ENCODE measurements at places on chromosomes 2 and 18. TPM values are rescaled to one million over a fixed set of nuclear protein-coding genes. Genes with fewer than 3 reads are reported as not detected.

GRCh38 chr2:235291461-235291860, 202.4 kb upstream of the AGAP1 start:
- H3K27me3 ChIP-seq, result peaks cover under 1% of the 10 kb centered on the region
- DNase-seq, result no peak
- H3K27ac ChIP-seq, result no peak overlapping the region
- H3K4me3 ChIP-seq, result no peak overlapping the region

GRCh38 chr2:8234757-8235374, 447.0 kb upstream of the ID2 start:
- H3K4me3 ChIP-seq, result no peak overlapping the region
- H3K4me1 ChIP-seq, result no peaks in the 10 kb centered on the region
- no peak for DNase-seq
- H3K36me3 ChIP-seq, result no peaks in the 10 kb centered on the region

DNA sequence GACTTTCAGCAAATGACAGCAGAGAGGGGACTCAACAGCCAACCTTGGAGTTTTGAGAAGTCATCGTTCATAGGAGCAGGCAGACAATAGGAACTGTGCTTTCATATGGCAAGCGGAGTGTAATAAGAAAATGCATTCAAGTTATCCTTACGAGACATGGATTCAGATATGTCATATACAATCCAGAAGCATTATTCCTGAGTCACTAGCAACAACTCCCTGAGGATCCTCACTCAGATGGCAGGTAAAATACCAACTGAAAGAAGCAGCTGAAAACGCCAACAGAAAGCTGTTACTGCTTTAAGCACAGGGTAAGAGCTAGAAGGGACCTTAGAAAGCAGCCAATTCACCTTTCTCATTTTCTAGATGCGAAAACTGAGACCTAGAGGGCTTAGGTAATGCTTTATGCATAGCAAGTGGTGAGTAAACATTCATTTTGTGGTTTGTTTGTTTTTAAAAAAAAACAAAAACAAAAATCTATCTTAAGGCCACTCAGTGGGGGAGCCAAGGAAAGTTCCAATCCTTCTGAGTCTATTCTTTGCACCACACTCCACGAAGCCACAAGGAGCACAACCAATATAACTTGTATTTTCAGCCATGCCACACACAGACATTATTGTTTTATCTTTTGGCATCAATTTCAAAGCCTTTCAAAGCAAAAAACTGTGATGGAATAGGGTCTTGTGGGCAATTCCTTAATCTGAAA, 89.1 kb upstream of the RIOK3 start:
- no peak overlapping the region for H3K4me3 ChIP-seq
- no peak overlapping the region for H3K27ac ChIP-seq
- no peak for DNase-seq

- no peaks in the 10 kb centered on the region for H3K27me3 ChIP-seq
- no peaks in the 10 kb centered on the region for H3K36me3 ChIP-seq
- H3K4me3 ChIP-seq, result no peak overlapping the region
- H3K4me1 ChIP-seq, result peaks cover 40% of the 10 kb centered on the region
- no peak for DNase-seq
Observed at GRCh38 chr2:46663614-46664013, 184.2 kb downstream of the TMEM247 start.

- DNase-seq, result no peak
- no peak overlapping the region for H3K4me3 ChIP-seq
- no peaks in the 10 kb centered on the region for H3K27me3 ChIP-seq
- H3K4me1 ChIP-seq, result peaks cover 27% of the 10 kb centered on the region
Observed at GRCh38 chr2:43023791-43024514, 202.5 kb downstream of the ZFP36L2 start.

GRCh38 chr18:27577752-27578151, 392.6 kb upstream of the CHST9 start:
- H3K36me3 ChIP-seq, result no peaks in the 10 kb centered on the region
- H3K27ac ChIP-seq, result no peak overlapping the region
- H3K4me1 ChIP-seq, result no peaks in the 10 kb centered on the region

DNA sequence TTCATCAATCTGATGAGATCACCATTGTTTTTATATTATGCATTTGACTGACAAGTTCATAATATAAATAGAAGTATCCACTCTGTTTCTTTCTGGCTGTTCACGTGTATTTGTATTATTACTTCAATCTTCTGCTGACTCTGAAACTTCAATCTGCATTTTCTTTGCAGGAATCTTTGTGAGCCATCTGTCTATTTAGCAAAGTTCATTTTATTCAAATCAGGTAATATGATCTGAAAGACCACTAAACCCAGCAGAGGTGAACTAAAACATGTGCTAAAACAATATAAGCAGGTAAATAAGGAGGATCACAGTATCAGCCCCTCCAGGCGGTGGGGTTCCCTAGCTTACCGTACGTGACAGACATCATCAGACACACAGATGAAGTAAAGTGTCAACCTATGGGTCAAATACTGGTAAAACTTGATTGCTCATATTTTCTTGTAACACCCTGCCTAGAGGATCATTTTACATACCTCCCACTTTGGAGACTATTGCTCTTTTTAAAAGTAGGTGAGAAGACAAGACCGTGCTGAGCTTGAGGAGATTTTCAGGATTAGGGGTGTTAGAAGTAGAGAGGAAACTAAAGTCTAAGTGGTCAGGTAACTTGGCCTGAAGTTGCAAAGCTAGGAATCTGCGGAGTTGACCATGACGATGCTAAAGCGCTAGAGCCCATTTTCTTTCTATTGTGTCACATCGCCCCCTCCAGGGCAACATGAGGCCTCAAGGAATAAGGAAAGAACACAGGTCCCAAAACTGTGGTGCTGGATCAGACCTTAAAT, 9.0 kb downstream of the DTNB start:
- H3K36me3 ChIP-seq, result no peaks in the 10 kb centered on the region
- no peaks in the 10 kb centered on the region for H3K4me1 ChIP-seq
- H3K27me3 ChIP-seq, result no peaks in the 10 kb centered on the region
- H3K27ac ChIP-seq, result no peak overlapping the region

DNA sequence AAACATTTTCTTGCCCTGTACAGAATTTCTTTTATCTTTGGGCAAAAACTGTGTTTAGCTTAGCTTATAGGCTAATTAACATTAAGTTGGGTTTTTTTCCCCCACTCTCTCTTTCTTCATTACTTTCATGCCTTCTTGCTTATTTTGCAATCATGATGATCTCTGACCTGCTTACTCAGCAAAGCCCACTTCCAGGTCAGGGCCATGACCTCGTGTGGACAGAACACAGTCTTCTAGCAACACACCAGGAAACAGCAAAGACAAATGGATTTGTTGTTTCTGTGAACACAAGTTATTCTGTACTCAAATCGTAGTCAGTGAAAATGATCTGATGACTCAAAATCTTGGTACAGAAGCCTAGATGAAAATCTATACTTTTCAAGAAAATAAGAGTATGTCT, 60.7 kb downstream of the SPATS2L start:
- H3K4me3 ChIP-seq, result no peak overlapping the region
- H3K27me3 ChIP-seq, result no peaks in the 10 kb centered on the region
- peaks cover 30% of the 10 kb centered on the region for H3K4me1 ChIP-seq
- DNase-seq, result no peak
- no peaks in the 10 kb centered on the region for H3K36me3 ChIP-seq

GRCh38 chr2:178005756-178006155, 66.8 kb downstream of the PDE11A start:
- no peaks in the 10 kb centered on the region for H3K27me3 ChIP-seq
- no peaks in the 10 kb centered on the region for H3K36me3 ChIP-seq
- no peak overlapping the region for H3K4me3 ChIP-seq
- H3K4me1 ChIP-seq, result no peaks in the 10 kb centered on the region

DNA sequence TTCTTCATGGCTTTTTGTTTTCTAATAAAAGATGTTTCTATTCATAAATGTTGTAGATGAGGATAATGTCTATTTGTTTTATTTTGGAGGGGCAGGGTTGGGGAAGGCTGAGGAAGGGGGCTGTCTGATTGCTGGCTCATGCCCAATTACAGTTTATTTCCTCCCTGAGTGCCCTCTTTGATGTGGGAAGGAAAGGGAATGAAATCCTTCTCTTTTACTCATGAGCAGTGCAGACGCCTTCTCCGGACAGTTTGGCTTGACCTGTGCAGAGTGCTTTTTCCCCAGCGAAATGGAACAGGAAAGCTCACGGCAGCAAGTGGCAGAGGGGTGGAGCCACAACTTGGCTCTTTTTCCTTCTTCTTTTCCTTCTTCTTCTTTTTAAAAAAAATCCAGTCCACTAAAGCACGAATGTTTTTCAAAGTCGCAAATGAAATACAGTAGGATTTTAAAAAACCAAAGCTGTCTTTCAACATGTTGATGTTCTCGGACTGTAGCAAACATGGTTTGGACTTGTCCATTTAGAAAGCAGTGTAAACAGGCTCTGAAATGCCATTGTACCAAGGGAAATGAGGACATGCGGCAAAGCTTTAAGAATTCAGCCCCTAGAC, 34.5 kb downstream of the RAB31 start:
- H3K4me1 ChIP-seq, result peaks cover 8% of the 10 kb centered on the region
- peak overlapping the region; percentile 26 for H3K4me3 ChIP-seq
- H3K27me3 ChIP-seq, result no peaks in the 10 kb centered on the region
- no peak for DNase-seq
- H3K27ac ChIP-seq, result peak overlapping the region; percentile 62

DNA sequence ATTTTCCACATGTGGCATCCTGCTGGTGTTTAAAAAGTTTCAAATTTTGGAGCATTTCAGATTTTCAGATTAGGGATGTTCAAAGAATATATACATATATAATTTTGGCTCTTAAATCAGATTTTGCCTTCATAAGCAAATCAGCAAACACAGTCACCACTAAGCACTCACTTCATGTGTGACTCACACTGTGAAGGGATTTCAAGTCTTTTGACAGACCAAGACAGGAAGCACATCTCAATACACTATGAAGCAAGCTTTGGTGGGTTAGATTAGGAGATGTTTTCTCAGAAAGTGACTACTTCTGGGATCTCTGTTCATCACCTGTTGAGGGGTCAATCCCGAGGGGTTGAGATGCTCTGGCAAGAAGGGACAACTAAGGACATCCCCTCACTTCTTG, 227.8 kb upstream of the RBBP8 start:
- H3K4me1 ChIP-seq, result no peaks in the 10 kb centered on the region
- DNase-seq, result no peak
- no peak overlapping the region for H3K4me3 ChIP-seq
- H3K36me3 ChIP-seq, result no peaks in the 10 kb centered on the region
- H3K27me3 ChIP-seq, result no peaks in the 10 kb centered on the region

DNA sequence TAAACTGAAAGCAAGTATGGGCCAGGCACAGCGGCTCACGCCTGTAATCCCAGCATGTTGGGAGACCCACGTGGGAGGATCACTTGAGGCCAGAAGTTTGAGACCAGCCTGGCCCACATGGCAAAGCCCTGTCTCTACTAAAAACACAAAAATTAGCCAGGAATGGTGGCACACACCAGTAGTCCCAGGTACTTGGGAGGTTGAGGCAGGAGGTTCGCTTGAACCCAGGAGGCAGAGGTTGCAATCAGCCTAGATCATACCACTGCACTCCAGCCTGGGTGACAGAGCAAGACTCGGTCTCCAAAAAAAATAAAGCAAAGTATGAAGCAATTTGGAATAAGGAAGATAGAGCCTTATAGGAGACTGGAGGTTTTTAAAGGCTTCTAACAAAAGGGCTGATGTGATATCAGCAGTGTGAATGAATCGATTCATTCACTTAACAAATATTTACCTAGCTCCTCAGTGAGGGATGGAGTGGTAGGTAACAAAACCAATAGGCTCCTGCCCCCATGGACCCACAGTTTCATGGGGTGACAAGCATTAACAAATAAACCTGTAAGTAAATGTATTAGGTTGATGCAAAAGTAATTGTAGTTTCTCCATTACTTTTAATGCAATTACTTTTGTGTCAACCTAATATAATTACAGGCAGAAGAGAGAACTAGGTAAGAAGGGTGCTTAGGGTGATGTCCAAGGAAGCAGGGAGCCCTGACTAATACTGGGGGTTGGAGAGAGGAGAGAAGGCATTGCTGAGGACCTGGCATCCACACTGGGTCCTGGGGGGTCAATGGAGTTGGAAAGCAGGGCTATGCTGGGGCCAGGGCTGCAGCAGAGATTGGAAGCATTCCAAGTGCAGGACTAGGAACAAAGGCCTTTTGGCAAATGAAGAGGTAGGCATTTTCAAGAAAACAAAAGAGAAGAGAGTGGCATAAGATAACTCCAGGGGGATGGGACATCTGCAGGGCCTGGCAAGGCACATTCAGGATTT, 195.4 kb upstream of the ARL4C start:
- peaks cover 31% of the 10 kb centered on the region for H3K4me1 ChIP-seq
- no peaks in the 10 kb centered on the region for H3K27me3 ChIP-seq
- H3K36me3 ChIP-seq, result no peaks in the 10 kb centered on the region
- no peak overlapping the region for H3K4me3 ChIP-seq
- peak overlapping the region; percentile 64 for H3K27ac ChIP-seq

DNA sequence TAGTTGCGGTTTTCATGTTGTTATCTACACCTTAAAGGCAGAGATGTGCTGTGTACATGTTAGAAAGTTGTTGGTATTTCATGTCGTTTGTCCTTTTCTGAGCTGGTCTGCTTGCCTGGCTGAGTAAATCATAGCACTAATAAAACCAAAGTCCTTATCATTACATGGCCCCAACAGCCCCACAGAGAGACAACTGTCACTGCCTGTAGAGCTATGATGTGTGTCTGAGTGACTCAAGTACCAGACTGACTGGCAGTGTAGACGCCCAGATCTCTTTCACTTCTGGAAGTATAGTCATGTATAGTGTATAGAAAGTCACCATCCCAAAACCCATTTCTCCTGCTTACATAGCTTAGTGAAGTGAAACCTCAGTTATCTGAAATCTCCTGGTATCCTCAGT, 4.3 kb downstream of the SOCS6 start:
- no peak for DNase-seq
- H3K27me3 ChIP-seq, result no peaks in the 10 kb centered on the region
- H3K27ac ChIP-seq, result no peak overlapping the region
- peaks cover 49% of the 10 kb centered on the region for H3K4me1 ChIP-seq

DNA sequence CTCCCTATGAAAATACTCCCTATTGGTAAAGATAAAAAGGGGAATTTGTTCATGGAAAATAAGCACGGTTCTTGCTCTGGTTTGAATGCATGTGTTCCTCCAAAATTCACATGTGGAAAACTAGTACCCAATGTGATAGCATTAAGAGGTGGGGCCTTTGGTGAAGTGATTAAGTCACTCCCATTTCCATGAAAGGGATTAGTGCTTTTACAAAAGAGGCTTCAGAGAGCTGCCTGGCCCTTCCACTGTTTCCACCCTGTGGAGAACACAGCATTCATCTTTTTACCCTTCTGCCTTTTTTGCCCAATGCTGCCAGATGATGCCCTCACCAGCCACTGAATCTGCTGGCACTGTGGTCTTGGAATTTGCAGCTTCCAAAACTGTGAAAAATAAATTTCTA, 666.8 kb downstream of the ARHGAP15 start:
- H3K4me1 ChIP-seq, result no peaks in the 10 kb centered on the region
- no peaks in the 10 kb centered on the region for H3K27me3 ChIP-seq
- no peak overlapping the region for H3K27ac ChIP-seq
- H3K36me3 ChIP-seq, result no peaks in the 10 kb centered on the region
- no peak overlapping the region for H3K4me3 ChIP-seq
- DNase-seq, result no peak

CSRNP3 gene
- 0.87 TPM for total RNA-seq

DOK6 gene
- total RNA-seq, result 1.8 TPM

TUBB8B gene
- total RNA-seq, result not detected

FBXO48 gene
- 0.55 TPM for total RNA-seq

TCF23 gene
- total RNA-seq, result not detected

GPR45 gene
- not detected for total RNA-seq

CNRIP1 gene
- 22.4 TPM for total RNA-seq

MERTK gene
- total RNA-seq, result 14.0 TPM

ALK gene
- not detected for total RNA-seq

OSBPL6 gene
- 77.6 TPM for total RNA-seq

DSC3 gene
- not detected for total RNA-seq

ABCG5 gene
- total RNA-seq, result not detected

TMEM17 gene
- total RNA-seq, result 0.87 TPM
